ENCODE measurements at places on chromosomes 3 and 15. TPM values are rescaled to one million over a fixed set of nuclear protein-coding genes. Genes with fewer than 3 reads are reported as not detected.

RARB gene
- 15.3 TPM for polyA plus RNA-seq

- no peak for DNase-seq
These were observed 209.6 kb upstream of the MCTP2 start for GRCh38 chr15:94021621-94022320.

DNA sequence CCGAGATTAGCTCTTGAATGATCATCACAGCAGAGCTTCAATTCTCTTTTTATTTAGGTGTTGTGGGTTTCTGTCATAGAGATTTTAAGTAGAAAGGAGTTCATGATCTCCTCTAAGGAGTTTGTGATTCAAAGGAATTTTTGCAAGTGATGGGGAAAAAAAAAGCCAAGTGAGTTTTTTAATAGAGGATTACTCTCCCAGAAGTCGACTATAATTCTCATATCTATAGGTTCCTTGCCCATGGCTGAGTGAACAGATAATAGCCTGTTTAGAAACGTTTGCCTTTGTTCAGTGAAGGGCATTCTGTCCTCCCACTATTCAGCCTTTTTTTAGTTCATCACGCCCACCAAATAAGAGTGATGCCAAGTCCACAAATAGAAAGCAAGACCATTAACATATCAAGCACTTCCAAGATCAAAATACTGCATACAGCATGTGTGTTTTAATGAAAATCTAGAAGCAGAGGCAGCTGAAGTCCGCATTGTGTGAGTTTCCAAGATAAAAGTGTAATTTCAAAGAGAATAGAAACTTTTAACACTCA, 398.4 kb upstream of the CNTN3 start:
- no peak for DNase-seq

- DNase-seq: no peak
These were observed 231.1 kb downstream of the TUSC7 start for GRCh38 chr3:116940719-116941118.

DNA sequence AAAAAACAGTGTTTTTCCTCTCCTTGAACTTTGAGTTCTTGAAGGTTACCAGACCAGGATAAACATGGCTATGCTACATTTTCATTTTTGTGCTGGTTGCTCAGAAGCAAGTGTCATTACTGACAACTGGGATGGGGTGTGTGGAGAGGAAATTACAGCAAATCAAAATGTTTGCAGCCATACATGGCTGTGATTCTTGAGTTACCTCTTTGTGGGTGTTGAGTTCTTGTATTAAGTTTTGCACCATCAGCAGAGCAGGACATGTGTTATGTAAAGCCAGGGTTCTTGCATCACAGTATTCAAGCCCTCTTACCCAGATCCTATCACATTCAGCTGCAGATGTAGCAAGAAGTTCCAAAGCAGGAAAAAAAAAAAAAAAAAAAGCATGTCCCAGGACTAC, 53.9 kb upstream of the ATOSA start:
- DNase-seq: no peak

GRCh38 chr3:107387555-107387954, 10.3 kb downstream of the CCDC54 start:
- no peak for DNase-seq

DNA sequence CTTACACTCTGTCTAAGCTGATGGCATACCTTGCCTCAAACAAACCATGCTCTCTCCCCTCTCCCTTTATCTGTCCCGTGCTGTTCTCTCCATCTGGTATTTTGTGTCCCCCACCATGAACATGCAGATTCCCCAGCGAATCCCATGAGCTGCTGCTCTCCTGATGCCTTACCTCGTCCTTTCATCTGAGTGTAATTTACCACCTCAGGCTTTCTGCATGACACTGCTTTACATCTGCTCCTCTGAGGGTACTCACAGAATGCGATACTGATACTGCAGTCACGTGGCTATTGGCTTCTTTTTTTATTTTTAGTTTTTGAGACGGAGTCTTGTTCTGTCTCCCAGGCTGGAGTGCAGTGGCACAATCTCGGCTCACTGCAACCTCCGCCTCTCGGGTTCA, 341.7 kb downstream of the PTPRG start:
- DNase-seq: no peak

GRCh38 chr3:55570271-55570711, 83.2 kb upstream of the WNT5A start:
- no peak for DNase-seq

- DNase-seq: no peak
These were observed 4.4 kb upstream of the IDH2 start for GRCh38 chr15:90106522-90107117.

FOXB1 gene
- 11.8 TPM for polyA plus RNA-seq

- DNase-seq: no peak
These were observed 36.1 kb upstream of the MYO5C start for GRCh38 chr15:52331490-52332240.

- no peak for DNase-seq
These were observed 100.9 kb downstream of the MYO5A start for GRCh38 chr15:52427804-52428203.

DNA sequence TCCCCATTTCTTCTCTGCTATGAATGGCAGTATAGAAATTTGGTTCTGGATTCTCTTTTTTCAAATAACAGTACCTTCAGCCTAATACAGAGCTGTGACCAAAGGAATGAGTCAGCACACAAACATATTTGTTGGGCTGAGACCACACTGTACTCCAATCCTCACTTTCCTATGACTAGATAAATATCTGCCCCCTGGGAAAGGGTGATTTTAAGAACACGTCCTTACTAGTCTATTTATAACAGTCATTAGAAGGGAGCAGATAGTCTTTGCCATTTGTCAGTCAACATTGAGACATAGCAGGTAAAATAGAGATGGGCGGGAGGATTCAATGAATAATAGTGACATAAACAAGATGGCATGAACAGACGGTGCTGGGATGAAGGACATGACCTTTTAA, 461.3 kb downstream of the MCTP2 start:
- no peak for DNase-seq

DNA sequence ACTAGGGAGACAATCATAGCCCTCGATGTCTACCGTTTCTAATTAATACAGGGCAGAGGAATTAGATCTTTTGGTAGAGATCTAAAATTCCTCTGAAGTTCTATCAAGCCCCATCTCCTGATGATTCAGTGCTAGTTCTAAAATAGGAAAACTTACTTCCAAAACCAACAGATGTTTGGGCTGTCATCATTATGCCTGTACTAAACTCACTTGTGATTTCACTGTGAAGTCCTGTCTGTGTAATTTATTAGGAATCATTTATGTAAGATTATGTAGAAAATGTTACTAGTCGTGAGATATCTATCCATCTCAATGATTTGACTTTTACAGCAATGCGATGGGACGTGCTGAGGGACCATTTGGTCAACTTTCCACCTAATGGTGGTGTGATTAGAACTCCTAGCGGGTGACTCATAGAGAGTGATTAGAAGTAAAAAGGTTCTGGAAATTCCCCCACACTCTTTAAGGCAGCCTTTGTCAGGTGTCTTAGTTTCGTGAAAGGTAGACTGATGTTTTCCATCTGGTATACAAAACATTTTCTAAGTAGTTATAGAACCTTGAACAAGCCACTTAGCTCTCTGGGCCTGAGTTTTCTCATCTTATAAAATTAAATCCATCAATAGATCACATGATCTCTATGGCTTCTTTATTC, 34.2 kb downstream of the LIPC start:
- DNase-seq: no peak

GRCh38 chr15:93941697-93942096, 289.7 kb upstream of the MCTP2 start:
- DNase-seq: no peak

GRCh38 chr3:39276746-39277145, 3.1 kb downstream of the CX3CR1 start:
- DNase-seq: no peak

B3GNT5 gene
- 25.7 TPM for polyA plus RNA-seq

GRCh38 chr3:63050548-63051177, 175.4 kb upstream of the CADPS start:
- DNase-seq: no peak

GRCh38 chr3:63352008-63352279, 73.8 kb downstream of the SYNPR start:
- DNase-seq: no peak

- no peak for DNase-seq
These were observed 72.4 kb upstream of the TRPM1 start for GRCh38 chr15:31173790-31174450.

GRCh38 chr15:59941612-59942011, 62.5 kb upstream of the FOXB1 start:
- no peak for DNase-seq

GRCh38 chr3:169613053-169613803, 50.3 kb downstream of the MECOM start:
- DNase-seq: no peak

DNA sequence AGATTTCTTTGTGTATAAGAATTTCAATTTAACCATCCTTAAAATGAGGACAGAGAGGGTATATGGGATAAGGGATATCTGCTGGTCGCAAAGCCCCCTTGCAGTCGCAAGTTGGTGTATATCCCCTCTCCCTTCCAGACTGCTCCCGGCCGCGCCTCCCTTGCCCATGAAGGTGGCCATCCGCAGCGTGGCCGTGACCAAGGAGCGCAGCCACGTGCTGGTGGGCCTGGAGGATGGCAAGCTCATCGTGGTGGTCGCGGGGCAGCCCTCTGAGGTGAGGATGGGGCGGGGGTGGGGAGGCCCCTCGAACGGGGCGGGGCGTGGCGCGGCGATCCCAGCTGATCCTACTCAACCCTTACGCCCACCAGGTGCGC, 29.4 kb downstream of the NBEAL2 start:
- DNase-seq: no peak

CASR gene
- polyA plus RNA-seq: 1.4 TPM

DNA sequence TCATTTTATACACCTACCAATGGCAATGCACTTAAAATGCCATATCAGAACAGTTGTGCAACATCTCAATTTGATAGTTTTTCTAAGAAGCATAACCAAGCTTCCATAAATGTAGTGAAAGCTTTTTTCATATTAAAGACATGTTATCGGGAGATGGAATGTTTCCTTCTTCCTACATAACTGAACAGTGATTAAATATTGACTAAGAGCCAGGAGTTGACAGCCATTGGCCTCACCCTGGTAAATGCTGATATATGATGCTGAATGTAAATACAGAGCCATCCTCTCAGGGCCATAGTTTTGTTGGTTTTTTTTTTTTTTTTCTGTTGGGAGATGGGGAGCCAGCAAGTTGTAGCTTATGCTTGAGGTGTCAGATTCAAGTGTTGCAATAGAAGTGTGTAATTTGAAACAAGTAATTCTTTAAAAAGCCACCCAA, 203.3 kb upstream of the IL12A start:
- DNase-seq: no peak

NME9 gene
- 9.6 TPM for polyA plus RNA-seq
